ENCODE measurements at places on chromosomes 16 and 17.

DNA sequence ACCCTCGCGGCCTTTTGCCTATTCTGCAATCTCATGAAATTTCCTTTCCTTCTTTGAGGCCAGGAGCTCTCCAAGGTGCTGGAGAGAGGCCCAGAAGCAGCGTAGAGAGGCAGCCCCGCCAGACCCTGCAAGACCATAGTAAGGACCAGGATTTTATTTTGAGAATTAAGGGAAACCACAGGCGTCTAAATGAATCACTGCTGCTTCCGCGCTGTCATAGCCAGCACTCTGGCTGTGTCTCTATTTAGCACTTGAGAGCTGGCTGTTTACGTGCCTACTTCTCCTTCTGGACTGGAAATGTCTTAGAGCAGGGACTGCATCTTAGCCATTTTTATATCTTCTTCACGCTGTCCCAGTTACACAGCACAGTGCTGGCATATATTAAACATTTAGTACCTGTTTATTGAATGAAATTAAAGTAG lies 37.6 kb upstream of the PIRT start:
- DNase-seq: no peak

GRCh38 chr16:19718624-19718965 lies 524 bp downstream of the IQCK start:
- DNase-seq: no peak

GRCh38 chr17:48043176-48043575 lies 5.0 kb upstream of the NFE2L1 start:
- no peak for DNase-seq

- no peak for DNase-seq
These were observed 16.7 kb upstream of the HEATR6 start for GRCh38 chr17:60095381-60095780.

GRCh38 chr16:4679850-4680636 lies 13.3 kb upstream of the NUDT16L1 start:
- DNase-seq: no peak

GRCh38 chr17:14398766-14399165 lies 97.9 kb downstream of the HS3ST3B1 start:
- DNase-seq: no peak

DNA sequence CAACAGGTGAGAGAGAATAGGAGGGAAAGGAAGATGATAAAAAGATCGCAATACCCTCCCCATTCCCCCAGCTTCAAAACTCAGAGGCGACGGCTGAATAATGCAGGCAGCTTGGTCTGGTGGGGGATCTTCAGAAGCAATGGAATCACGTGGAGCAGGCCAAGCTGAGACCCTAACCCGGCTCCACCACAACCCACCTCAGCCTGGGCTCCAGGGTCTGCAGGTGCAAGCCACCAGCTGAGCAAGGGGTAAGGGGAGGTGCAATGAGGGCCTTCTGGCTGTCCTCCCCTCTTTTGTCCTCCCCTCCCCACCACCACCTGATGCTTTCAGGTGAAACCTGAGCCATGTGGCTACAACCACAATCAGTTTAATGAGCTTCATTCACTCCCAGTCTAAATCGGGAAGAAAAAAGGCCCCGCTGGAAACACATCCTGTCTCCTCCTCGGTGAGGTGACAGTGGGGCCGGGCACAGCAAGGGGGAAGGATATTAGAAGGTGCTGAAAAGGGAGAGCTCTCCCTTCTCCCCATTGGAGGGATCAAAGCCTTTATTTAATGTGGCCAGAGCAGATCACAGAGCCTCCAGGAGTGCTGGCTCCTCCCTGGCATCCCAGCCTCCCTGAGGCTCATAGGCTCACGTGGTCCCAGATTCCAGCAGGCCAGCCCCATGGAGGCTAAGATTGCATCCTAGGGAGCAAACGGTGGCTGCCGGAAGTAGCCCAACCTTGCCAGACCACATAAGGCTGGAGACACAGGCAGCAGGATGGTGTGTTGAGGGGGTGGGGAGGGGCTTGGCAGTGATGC lies 261.0 kb downstream of the SOX9 start:
- peak; percentile 89 for DNase-seq

DNA sequence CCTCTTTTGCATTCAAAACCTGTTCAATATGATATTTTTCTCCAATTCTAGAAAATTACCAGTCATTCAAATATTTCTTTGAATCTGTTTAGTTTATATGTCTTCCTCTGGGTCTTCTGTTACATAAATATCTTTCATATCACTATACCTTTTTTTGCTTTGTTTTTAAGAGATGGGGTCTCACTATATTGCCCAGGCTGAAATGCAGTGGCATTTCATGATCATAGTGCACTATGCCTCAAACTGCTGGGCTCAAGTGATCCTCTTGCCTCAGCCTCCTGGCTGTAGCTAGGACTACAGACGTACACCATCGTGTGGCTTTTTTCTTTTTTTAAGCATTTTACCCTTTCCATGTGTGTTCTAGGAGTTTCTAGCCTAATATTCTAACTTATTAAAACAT lies 38.8 kb downstream of the NSRP1 start:
- no peak for DNase-seq

DNA sequence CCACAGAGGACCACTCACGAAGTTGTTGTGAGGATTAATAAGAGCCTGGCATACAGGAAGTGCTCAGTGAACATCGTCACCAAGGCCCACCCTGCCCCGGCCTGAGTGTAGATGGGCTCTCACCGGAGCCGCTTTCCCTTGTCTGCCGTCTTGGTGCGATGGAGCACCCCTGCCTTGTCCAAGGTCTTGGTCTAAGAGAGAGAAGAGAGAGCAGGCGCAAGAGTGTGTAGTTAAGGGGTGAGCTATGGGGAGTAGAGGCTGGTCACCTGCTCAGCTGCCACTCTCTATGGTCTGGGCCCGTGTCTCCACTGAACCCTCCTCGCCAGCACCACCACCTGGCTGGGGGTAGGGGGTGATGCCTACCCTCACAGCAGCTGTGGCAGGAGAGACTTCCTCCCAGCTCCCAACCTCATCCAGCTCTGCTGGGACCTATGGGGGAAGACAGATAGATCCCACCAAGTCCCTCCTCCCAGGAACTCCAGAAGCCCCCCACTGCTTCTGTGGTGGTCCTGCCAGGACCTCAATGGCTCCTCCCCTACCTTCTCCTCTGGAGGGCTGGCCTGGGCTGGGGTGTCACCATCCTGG lies 28.7 kb downstream of the ARHGAP27 start:
- DNase-seq: no peak

DNA sequence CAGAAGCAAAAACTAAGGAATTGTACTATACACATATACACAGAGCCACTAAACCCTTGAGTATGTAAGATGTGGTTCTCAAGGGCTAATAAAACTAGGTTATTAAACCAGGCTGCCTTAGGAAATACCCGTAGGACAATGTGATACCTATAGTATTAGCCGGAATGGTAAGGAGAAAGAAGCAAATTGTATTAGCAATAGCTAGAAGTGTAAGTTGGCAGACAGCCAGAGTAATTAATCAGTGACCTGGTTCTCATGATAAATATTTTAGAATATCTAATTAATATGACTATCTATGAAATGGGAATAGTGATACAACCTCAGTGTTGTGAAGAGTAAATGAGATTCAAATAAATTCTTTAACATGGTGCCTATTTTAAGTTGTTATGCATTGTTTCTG lies 18.6 kb downstream of the GDPD1 start:
- no peak for DNase-seq

GRCh38 chr17:562174-562573 lies 152.5 kb downstream of the VPS53 start:
- no peak for DNase-seq

GRCh38 chr16:8718851-8719680 lies 44.6 kb downstream of the ABAT start:
- DNase-seq: no peak

DNA sequence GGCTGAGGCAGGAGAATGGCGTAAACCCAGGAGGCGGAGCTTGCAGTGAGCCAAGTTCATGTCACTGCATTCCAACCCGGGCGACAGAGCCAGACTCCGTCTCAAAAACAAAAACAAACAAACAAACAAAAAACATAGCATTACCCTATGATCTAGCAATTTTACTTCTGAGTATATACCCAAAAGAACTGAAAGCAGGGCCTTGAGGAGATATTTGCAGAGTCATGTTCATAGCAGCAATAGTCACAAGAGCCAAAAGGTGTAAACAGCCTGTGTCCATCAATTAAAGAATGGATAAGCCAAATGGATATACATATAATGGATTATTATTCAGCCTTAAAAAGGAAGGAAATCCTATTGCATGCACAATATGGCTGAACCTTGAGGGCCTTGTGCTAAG lies 63.1 kb downstream of the TOM1L2 start:
- no peak for DNase-seq

DNA sequence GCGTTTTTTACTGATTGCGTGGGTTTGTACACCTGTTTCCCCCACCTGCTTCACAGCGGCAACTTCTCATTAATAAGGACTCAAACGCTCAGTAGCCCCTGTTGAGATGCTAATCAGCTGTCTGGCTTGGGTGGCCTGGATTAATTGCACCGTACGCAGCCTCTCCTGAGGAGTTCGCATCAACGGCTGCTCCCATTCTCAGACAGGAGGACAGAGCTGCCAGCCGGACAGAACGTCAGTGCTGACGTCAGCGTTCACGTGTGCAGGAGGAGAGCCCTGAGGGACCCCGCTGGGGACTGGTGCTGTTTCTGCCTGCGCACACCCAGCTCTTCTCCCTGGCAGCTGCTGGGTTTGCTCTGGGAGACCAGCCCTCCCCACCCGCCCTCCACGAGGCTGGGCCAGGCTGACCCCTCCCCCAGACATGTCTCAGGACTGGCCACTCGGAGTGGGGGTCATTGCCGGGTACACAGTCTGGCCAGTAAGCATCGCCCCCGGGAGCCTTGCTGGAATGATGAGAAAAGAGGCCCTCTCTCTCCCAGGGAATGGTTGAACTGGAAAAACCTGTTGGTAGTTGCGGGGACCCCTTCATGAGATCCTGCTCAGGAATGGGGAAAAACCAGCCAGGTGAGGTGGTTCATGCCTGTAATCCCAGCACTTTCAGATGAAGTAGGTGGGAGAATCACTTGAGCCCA lies 5.7 kb upstream of the BANP start:
- peak; percentile 86 for DNase-seq

GRCh38 chr16:11165894-11166665 lies 89.9 kb downstream of the SOCS1 start:
- no peak for DNase-seq

- no peak for DNase-seq
These were observed 26.9 kb upstream of the PPM1E start for GRCh38 chr17:58728798-58729197.

DNA sequence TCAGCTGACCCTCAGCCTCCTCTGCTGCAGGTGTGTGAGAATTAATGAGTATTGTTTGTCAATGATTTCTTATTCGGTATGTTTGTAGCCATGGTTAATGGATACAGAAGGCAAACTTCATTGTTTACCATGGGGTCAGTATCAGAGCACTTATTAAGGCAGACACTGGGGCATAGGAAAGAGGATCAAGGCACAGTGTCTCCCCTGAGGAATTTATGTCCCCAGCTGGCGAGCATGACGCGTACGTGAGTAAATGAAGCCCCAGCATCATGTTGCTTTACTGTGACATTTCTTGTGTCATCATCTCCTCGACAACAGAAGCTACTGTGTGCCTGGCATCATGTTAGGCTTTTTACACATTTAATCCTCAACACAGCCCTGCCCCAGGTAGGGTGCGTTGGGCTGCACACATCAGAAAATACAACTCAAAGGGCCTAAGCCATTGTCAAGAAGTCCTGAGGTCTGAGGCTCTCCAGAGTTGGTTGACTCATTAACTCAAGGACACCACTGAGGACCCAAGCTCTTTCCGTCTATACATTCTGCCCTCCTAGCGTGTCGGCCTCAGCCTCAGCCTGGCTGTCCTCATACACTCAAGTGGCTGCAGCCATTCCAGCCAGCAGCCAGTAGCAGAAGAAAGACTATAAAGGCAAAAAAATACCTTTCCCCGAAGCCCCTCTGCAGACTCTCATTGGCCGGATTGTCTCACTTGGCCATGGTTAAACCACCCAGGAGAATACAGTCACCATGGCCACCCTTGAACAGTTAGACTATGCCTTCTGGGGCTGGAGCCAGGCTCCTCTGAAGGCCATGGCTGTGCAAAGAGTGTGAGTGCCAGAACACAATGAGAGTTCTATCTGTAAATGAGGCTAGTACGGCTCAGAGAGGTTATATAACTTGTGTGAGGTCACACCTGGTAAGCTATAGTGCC lies 13.9 kb upstream of the ZCCHC14 start:
- no peak for DNase-seq

DNA sequence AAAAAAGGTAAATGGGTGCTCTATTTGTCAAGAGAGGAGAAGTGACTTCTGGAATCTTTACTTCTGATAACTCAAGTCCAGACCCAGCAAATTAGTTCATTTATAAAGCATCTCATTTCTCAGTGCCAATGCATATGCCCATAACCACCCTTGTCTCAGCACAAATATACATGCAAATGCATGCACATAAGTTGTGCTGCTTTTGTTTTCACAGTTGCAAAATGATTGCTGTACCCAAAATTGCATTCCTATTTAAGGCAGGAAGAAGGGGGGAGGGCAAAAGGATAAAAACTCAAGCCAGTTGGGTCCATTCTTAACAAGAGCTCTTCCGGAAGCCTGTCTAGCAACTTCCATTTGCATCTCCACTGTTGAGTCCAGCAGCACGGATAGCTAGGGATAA lies 61.3 kb upstream of the FAM20A start:
- no peak for DNase-seq

DNA sequence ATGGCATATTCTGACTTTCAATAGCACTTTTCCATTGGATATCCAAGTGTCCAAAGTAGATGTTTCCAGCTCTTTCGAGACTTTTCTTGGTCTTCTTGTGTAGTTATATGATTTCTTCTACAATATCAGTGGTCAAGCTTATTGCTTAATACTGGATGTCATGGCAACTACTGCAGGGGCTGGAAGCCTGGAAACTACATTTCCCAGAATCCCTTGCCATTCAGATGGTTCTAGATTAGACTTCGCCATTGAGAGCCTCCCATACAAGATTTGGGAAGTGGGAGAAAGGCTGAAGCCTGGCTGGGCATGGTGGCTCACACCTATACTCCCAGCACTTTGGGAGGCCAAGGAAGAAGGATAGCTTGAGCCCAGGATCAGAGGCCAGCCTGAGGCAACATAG lies 153.6 kb downstream of the C16orf95 start:
- DNase-seq: no peak

DNA sequence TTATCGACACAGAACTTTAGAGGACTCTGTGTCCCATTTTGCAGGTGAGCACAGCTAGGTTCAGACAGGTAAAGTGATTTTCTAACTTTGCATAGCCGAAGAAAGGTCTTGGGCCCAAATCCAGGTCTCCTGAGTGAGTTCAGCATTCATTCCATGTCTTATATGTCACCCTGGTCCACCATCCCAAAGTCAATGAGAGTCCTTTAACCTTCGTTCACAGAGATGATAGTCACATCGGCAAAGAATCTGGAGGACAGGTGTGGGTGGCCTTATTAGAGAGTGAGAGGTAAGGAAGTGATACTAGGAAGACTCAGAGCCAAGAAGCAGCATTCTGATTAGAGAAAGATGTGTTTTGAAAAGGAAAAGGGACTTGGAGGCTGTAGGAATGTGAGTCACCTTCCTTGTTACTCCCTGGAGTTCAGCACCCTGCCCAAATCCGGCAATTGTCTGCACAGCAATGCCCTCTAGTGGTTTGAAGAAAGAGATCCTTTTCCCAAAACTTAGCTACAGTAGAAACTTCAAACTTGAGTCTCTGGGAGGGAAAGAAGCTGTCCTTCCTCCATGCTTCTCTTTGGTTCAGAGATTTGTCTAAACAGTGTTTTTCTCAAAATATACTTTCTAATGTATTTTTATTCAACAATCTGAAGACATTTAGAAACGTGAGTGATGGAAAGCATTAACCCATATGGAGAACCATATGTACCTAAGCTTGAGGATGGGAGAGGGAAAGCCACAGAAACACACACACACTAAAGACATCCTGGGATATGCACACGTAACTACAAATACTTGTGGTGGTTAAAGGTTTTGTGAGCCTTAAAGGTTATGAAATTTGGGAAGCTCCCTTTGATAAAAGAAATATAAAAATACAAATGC lies 96.4 kb upstream of the SHISA6 start:
- no peak for DNase-seq

Measured in NCI-H2081 (cell line).